ENCODE measurements at places on chromosomes 1 and 21.

GRCh38 chr1:87951852-87952251 is 623.2 kb downstream of the LMO4 start:
- DNase-seq: no peak

DNA sequence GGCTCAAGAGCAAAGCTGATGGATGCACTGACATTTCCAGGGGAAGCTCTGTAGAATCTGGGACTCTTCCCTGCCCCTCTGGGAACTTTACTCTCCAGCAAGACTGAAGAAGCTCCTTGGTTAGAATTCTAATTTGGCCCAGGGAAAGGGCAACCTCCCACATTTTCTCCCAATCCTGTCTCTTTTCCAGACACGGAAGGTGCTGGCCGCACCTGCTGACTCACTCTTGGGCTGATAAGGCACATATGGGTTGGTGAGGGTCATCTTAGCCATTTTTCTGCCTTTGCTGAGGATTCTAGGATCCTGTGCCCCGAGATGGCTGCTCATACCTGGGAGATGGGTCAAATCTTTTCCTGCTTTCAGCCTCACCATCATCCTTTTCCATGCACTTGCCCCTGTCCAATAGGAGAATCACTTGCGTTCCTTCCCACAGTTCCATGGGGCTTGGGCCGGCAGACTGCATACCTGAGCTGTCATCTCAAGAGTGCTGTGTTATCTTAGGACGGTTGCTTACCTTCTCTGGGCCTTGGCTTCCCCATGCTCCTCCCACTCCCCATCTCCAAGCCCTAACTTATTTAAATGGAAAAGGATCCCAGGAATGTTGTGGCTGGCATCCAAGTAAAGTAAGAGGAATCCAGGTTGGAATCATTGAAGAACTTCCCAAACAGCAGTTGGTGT is 1.3 kb downstream of the TINAGL1 start:
- DNase-seq: no peak

DNA sequence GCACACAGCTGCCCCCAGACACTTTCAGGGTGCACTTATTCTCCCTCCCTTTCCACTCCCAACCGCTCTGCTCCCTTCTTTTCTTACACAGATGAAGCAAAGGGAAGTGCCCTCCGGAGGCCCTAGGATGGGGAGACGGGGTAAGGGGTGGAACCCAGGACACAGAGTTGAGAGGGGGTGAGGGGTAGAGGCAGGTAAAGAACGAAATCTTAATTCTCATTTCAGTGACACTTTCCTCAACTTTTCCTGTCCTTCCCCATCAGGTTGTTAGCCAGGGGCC is 12.8 kb downstream of the PLEKHO1 start:
- DNase-seq: no peak

DNA sequence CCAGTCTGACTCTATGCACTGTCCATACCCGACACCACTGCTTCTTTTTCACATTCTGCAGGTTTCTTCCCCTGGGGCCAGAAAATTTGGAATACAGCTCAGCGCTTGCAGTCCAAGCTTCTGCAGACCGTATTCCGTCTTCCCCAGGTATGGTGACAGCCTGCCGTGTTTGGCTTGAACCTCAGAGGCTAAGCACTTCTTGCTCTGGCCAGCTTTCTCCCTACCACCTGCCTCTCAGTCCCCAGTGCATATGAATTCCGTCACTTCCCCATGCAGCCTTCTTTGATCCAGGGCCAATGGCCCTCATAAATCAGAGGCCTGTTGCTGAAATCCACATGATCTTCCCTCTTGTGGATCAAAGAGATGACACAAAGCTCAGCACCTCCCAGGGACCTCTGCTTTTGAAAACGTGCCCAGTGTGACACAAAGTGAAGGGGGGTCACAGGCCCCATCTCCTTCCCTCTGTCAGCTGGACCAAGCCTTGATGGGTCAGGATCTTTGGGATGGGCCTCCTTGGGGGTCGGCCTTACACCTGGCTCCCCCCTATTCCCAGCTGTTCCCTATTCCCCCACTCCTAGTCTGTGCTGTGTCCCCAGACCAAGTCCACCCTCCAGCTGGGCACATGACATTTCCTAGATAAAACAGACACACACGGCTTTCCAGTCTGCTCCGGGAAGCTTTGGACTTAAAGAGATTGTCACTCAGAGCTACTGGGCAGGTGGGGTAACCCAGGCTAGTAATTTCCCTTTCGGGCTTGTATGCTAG is 66.6 kb downstream of the HMGB4 start:
- no peak for DNase-seq

DNA sequence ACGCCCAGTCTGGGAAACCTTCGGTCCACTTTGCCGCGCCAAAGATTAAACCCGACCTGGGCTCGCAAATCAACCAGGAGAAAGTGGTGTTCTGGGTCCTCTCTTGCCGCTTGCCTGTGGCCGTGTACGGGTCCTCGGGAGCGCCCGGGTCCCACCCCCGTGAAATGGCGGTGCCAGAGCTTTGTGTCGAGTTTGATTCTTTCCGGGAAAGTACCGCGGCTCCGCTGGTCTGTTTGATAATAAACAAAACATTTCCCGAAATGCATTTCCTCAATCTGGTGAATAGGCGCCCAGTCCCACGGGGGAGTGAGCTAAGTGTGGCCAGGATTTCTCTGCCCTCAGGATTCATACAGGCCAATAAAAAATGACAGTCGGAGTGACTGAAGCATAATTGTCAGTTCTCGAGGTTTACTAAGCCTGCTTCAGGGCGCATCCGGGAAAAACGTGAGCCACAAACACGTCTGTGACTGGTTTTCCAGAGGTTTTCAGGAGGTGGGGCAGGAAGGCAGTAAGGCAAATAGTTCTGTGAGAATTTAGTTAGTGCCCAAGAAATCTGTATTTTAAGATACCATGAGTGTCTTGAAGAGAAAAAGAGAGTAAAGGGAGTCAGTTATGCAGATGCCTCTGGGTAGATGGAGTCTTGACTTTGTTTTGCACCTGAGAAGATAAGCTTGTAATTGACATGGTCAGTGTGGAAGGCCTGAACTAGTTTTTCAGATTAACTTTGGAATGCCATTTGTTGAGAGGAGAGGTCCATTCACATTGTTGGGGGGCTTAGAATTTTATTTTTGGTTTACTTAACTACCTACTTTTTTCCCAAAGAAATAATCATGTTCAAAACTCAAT is 675 bp downstream of the IFNAR1 start:
- peak; percentile 78 for DNase-seq

DNA sequence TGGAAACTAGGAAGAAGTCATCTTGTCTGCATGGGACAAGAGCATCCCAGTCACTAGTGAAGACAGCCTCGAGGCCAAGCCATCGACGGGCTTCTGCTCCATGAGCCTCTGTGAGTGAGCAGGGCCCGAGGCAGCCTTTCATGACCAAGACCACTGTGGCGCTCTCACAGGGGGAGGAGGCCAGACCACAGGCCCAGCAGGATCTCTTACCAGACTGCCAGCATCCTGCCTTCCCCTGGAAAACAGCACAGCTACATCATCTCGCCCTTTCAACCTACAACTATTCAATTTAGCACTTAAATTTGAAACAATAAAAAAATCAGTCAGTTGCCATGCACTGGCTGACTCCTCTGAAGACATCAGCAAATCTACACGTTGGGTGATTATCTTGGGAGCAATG is 85.4 kb downstream of the HSF2BP start:
- no peak for DNase-seq

GRCh38 chr1:54569339-54569738 is 21.3 kb downstream of the ACOT11 start:
- DNase-seq: no peak

DNA sequence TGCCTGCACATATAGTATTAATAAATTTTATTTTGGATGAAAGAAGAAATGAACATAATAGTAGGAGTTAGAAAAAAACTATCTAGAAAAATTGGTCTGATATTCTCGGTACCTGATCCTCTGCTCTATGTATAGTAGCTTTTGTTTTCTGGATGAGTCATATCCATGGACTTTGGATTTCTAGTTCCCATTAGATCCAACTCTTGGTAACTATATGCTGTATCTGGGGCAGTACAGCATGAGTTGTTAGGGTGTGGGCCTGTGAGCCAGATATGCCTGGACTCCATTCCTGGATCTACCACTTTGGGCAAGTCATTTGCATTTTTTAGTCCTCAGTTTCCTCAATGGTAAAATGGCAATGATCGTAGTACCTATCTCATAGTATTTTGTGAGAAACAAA is 372.2 kb upstream of the PKN2 start:
- no peak for DNase-seq

DNA sequence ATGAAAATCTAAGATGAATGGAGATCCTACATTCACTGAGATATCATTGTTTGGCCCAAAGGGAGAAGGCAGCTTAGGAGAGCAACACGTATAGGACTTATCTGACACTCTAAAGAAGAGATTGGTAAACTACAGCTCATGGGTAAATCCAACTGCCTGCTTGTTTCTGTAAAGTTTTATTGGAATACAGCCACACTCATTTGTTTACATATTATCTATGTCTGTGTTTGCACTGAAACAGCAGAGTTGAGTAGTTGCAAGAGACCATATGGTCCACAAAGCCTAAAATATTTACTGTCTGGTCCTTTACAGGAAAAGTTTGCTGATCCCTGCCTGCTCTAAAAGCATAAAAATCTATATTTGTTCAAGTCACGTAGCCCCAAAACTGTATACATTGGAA is 14.3 kb upstream of the LRRC53 start:
- DNase-seq: no peak

- peak; percentile 20 for DNase-seq
These were observed 21.8 kb downstream of the EXOC8 start for GRCh38 chr1:231315887-231316286.

DNA sequence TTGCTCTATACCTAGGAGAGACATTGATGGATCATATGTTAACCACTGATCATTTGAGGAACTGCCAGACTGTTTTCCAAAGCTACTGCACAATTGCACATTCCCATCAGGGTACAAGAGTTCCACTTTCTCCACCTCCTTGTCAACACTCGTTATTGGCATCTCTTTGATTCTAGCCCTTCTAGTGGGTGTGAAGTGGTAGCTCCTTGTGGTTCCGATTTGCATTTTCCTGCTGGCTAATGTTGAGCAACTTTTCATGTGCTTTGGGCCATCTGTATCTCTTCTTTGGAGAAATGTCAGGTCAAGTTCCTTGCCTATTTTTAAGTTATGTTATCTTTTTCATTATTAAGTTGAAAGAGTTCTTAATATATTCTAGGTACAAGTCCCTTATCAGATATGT is 90.1 kb downstream of the DMRTB1 start:
- DNase-seq: no peak

DNA sequence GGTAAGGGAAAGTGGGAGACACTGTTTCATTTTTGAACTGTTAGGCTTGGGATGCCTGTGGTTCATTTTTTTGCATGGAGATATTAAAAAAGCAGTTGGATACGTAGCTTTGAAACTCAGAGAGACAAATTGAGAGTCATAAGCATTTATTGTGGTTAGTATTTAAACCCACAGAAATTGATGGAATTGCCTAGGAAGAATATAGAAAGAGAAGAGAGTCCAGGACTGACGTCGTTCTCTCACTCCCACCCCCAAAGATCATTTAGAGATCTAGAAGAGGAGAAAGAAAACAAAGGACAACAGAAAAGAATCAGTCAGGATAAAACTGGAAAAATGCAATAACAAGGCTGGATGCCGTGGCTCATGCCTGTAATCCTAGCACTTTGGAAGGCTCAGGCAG is 73.2 kb upstream of the BMP8A start:
- no peak for DNase-seq

DNA sequence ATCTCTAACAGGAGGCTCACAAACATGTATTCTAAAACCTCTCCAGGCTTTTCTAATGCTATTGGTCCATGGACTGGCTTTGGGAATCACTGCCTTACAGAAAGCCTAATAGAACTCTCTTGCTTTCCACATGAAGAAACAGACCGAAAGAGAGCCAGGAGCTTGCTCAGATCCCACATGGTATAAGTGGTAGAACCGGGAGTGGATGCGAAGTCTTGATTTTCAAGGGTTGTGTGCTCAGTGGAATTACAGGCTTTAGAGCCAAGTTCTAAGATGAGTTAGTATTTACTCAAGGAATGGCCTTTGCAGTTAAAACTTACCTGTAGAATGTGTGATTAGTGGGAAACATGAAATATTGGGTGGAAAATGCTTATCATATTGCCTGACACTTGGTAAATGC is 54.3 kb upstream of the HSD17B7 start:
- DNase-seq: no peak

DNA sequence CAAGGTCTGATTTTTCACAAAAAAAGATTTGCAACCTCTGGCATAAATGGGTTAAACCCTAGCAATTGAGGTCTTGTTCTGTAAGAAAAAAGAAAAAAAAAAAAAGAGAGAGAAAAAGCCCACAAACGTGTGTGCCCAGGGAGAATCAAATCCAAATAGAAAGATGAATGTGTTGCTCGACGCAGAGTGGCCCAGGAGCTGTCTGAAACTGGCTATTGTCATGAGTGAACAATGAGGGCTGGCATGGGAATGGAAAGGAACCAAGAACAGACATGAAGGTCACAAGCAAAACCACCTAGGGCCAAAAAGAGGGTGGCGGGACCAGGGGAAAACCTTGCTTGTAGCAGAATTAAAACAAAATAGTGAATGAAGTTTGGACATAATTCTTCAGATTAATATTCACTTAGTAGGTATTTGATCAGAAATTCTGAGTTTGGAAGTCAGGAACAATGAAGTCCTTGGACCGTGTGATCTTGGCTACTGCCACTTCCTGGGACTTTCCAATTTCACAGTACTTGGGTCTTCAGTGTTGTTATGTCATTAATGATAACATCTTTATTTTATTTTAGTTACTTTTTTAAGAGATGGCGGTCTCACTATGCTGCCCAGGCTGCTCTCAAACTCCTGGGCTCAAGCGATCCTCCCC is 3.1 kb downstream of the ENO1 start:
- peak; percentile 38 for DNase-seq

DNA sequence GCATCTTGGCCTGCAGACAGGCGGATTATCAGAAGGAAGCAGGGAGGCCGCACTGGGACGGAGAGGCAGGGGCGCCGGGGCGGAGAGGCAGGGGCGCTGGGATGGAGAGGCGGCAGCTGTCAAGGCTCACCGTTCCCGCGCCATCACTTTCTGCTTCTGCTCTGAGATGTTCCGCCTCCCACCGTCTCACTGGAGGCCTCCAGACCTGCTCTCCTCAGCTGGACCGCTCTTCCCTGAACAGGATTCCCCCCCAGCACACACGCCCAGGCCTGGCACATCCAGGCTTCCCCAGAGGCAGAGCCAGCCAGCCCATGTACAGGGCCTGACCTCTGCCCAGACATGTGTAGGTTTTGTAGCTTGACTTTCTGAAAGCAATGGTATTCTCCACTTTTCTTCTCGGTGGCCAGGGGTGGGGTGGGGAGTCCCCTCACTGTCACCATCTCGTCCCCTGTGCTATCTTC is 84.1 kb downstream of the RIPK4 start:
- DNase-seq: no peak

GRCh38 chr21:37264808-37265207 is 2.3 kb downstream of the VPS26C start:
- no peak for DNase-seq

DNA sequence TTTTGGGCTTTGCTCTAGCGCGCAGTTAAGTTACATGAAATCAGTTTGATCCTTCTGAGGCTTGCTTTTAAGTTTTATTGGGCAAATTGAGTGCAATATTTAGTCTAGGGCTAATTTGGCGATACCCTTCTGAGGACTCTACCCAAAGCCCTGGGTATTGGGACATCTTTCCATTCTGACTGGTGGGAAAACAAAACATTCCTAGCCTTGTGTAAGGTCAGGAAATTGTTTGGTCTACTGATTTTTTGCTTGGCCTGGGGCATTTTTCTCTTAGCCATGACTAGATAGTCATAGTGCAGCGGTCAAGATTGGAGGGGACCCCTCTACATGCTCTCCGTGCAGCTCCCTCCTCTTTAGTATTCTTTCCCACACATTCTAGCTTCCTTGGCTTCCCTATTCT is 189.6 kb upstream of the PTGFR start:
- DNase-seq: no peak

GRCh38 chr1:91741301-91741700 is 144.7 kb downstream of the TGFBR3 start:
- no peak for DNase-seq

Measured in CD4-positive, alpha-beta T cell treated with Interleukin-4 for 4 hours (primary cell).